ENCODE measurements at places on chromosomes 2 and 18. TPM values are rescaled to one million over a fixed set of nuclear protein-coding genes. Genes with fewer than 3 reads are reported as not detected.

The FAM161A gene
- total RNA-seq: 14.3 TPM

The CFC1 gene
- total RNA-seq: not detected

- no peak overlapping the region for H3K4me3 ChIP-seq
- peak; percentile 18 for DNase-seq
- H3K27ac ChIP-seq: no peak overlapping the region
- no peaks in the 10 kb centered on the region for H3K27me3 ChIP-seq
Observed at GRCh38 chr2:118197011-118197675, 108.9 kb downstream of the INSIG2 start.

The EFHD1 gene
- 18.7 TPM for total RNA-seq

- H3K4me3 ChIP-seq: no peak overlapping the region
- H3K27ac ChIP-seq: no peak overlapping the region
- H3K36me3 ChIP-seq: no peaks in the 10 kb centered on the region
- DNase-seq: no peak
- no peaks in the 10 kb centered on the region for H3K4me1 ChIP-seq
Observed at GRCh38 chr2:169860149-169860548, 32.9 kb downstream of the UBR3 start.
